Retinal pigment epithelial cell (primary cell): ENCODE measurements at places on chromosomes 1 and 21.

DNA sequence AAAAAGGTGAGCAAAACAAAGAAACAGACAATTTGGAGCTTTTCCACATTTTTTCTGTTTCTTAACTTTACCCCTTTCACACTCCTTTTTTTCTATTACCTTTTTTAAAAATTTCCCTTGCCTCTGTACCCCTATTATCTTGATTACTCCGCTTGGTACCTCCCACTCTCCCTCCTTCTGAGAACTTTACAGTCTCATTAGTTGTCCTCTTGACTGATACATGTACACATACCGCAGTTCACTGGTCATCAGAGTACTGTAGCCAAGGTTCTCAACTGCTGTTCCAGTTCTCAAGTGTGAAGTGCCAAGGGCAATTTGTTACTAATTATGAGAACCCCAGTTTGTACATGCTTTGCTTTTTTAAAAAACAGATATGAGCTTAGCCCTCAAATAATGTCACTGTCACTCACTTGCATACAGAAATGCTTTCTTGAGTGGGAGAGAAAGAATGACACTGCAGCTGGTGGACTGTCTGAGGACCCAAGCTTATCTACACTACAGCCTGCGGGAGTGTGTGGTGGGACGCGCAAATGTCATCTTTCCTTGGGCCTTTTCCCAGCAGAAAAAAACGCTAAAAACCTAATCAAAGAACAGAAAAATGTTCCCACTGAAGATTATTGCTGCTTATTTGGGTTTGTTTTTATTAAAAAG, 160.8 kb downstream of the DISP1 start:
- no peak for DNase-seq

DNA sequence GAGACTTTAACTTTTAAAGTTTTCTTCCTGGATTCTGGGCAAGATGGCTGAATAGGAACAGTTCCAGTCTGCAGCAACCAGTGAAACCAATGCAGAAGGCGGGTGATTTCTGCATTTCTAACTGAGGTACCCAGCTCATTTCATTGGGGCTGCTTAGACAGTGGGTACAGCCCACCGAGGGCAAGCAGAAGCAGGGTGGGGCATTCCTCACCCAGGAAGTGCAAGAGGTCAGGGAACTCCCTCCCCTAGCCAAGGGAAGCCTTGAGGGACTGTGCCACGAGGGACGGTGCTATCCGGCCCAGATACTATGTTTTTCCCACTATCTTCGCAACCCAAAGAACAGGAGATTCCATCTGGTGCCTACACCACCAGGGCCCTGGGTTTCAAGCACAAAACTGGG, 121.0 kb downstream of the VAV3 start:
- DNase-seq, result no peak

DNA sequence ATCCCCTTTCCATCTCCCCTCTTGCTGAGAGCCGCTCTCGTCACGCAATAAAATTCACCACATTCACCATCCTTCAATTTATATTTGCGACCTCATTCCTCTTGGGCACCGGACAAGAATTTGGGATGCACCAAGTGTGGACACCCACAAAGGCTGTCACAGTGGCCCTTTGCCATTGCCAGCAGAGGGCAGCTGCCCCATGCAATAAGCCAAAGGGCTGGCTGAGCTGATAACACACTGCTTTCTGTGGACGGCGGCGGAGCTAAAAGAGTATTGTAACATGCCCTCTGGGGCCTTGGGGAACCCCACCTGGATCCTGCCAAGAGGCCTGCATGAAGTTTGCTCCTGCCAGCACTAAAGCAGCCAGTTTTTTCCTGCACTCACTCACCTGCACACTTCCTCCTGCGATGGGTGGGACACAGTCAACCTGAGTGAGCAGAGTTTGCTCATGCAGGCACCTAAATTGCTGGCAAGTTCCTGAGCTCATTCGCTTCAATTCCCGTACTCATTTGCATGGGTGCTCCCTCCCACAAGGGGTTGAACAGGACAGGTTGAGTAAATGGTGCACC, 792.3 kb upstream of the ADAMTS5 start:
- DNase-seq, result no peak

GRCh38 chr21:39630827-39631226, 18.1 kb downstream of the B3GALT5 start:
- peak; percentile 58 for DNase-seq

DNA sequence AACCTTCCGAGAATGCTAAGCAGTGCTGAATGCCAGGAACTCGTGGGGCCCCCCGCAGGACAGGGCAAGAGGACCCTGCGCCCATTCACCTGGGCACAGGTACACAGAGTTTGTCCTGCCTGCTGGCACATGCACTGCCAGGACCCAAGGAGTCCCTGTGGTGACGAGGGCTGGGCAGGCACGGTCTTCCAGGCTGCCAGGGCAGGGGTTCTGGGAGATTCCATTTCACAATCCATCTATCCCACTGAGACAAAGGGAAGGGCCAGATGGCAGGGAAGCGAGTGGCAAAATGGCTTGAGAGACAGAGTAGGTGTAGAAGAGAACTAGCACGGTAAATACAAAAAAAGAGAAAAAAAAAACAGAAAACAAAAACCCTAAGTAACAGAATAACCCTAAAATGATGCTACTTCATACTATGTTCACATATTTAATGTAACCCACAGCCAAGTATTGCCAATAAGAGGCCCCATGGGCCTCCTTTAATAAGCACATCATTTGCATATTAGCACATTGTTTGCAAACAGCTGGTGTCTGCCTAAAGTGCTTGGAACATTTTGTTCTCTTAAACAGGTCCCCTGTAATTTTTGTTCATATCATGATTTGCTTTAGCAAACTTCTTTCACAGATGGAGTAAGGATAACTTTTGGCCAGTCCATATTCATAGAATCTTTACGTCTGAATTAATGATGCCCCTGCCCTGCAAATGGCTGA, 83.8 kb downstream of the STUM start:
- no peak for DNase-seq

DNA sequence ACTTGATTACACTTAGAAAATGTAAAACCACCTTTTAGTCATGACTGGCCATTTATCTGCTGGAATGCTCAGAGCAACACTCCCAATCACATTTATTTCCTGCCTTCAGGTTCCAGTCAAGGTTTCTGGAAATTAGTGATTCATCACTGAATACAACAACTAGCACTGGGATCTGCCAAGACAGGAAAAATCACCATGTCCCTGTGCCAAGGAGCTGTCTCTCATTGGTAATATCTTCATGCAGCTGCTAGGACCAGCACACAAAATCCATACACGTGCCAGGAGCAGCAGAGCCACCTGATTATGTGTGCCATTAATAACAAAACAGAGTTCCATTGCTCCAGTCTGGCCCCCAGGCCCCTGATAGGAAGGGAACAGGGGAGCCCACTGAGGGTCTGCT, 194.6 kb downstream of the TNR start:
- no peak for DNase-seq

GRCh38 chr1:224068458-224069072, 45.3 kb upstream of the FBXO28 start:
- peak; percentile 34 for DNase-seq

- peak; percentile 86 for DNase-seq
Observed at GRCh38 chr1:229756666-229757065, 130.6 kb downstream of the URB2 start.

- no peak for DNase-seq
Observed at GRCh38 chr1:201104141-201104540, 8.1 kb downstream of the CACNA1S start.

GRCh38 chr1:179217943-179218507, 11.5 kb downstream of the ABL2 start:
- DNase-seq, result no peak

GRCh38 chr1:200039849-200040474, 12.5 kb downstream of the NR5A2 start:
- DNase-seq, result no peak

DNA sequence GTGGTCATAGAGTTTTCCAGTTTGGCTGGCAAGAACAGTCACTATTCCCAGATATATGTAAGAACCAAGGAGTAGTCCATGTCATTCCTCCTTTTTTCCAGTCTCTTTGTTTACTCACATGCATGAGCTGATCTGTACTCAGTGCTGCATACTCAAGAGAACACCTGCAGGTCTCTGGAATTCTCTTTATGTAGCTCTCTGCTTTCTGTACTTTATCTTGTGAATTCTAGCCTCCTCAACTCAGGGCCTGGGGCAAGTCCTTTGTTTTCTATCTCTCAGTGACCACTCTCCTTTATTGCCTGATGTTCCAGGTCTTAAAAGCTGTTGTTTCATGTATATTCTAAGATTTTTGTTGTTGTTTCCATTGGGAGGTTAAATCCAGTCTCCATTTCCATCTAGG, 478.9 kb downstream of the DPYD start:
- DNase-seq, result no peak

GRCh38 chr1:3733883-3734589, 18.2 kb upstream of the CCDC27 start:
- DNase-seq, result no peak
